ENCODE measurements at places on chromosomes 5 and 9.

- DNase-seq: no peak
Observed at GRCh38 chr9:86772635-86772993, 174.7 kb downstream of the GAS1 start.

DNA sequence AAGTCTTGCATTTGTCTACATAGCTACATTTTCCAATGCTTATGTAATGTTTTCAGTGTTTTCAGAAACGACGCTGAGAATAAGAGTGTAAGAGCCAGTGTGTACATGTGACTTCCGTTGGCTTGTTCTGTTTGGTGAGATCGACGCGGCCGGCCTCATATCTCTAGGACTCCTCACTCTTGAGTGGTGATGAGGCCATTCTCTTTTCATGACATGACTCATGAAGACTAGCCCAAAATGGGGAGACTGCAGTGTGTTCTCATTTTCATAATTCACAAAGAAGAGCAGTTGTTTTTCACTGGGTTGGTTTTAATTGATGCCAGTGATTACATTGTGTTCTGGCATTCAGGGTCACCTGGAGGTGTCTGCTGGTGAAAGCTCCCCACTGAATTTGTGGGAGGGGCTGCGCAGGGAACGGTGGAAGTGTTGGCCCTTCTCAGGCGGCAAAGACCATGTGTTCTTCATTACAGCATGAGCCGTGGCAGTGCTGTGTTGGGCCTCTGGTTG is 131.5 kb upstream of the OTULINL start:
- peak; percentile 48 for DNase-seq

DNA sequence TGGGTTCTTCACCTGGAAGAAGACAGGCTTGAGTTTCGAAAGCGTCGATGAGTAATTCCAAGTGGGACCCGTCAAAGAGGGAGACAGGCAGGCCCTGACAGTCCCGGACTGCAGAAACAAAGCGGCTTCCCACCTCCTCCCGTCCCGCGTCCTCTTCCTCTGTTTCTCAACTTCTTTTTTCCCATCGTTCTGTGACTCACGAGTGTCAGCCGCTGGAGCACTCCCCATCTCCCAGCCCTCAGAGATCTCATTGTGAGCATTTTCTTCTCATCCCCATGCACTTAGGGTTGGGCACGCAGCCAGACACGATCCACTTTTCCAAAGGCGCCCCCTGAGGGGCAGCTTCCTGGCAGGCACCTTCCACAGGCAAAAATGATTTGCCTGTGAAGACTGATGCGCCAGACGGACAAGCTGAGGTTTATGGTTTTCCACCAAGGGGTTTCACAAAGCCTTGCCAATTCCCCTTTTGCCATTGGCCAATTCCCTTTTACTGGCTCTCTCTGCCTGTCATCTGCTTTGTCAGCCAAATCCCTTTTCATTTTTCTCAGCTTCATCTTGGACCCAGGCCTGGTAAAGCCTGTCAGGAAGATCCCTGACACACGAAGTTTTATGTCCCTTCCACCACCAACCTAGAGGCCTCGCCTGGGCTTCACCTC is 86.5 kb upstream of the ANKRD55 start:
- no peak for DNase-seq

GRCh38 chr5:151434570-151435237 is 12.7 kb upstream of the SLC36A1 start:
- DNase-seq: no peak

DNA sequence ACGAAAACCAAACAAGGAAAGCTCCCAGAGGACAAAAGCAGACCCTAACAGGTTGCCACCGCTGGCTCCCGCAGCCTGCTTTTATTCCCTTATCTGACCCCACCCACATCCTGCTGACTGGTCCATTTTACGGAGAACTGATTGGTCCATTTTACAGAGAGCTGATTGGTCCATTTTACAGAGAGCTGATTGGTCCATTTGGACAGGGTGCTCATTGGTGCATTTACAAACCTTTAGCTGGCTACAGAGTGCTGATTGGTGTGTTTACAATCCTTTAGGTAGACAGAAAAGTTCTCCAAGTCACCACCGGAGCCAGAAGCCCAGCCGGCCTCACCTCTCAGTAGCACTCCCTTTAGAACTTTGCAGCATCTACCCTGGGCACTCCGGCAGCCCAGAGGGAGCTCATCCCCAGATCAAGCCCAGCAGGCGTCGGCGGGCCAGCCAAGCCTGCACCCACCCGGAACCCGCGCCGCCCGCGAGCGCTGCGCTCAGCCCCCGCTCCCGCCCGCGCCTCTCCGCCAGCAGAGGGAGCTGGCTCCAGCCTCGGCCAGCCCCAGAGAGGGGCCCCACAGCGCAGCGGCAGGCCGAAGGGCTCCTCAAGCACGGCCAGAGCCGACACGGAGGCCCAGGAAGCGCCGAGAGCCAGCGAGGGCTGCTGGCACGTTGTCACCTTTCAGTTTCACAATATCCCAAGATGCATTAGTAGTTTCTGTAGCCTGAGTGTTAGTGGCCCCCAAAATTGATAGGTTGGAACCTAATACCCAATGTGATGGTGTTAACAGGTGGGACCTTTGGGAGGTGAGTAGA is 35.3 kb upstream of the CLPTM1L start:
- DNase-seq: peak; percentile 62

GRCh38 chr9:70563431-70564204 is 149.2 kb upstream of the KLF9 start:
- peak; percentile 78 for DNase-seq

GRCh38 chr5:493119-493701 is 31.0 kb downstream of the SLC9A3 start:
- no peak for DNase-seq

DNA sequence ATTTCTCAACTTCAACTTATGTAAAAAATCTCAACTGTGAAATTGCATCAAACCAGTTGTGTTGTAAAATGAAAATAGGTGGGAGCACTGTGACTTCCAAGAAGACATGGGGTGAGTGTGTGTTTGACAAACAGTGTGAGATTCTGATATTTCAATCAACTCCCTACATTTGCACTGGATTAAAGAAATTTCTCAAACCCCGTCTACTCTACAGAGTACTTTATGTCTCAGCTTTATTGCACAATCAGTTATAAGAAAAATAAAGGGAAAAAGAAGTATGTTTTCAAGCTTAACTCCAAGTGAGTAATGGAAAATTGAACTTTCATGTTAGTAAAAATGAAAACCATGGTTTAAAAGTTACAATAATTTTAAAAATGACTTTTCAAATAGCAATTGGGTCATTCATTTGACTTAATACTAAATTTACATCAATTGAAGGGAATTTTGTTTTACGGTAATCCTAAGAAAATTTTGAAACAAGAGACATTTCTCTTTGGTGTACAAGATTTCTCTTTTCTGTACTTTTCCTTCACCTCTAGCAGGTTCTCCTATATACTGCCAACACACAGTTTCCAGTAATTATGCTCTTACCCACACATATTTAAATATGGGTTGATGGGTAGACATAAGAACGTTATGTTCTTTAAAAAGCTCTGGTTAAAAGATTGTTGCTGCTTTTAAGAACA is 80.3 kb downstream of the CDO1 start:
- DNase-seq: no peak

DNA sequence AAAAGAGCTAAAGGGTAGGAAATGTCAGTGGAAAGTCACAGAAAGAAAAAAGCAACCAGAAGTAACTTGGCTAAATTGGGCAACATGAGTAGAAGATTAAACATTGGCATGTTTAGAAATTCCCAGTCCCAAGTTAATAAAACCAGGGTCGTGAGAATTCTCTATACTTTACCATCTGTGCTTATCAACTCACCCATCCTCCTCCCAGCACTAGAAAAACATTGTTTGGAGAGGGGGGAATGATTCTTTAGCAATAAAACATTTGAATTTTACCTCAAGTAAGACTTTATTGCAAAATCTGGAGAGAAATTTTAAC is 79.6 kb downstream of the PRKACG start:
- DNase-seq: no peak

- DNase-seq: peak; percentile 85
Observed at GRCh38 chr9:34992376-34992951, 2.9 kb downstream of the DNAJB5 start.

DNA sequence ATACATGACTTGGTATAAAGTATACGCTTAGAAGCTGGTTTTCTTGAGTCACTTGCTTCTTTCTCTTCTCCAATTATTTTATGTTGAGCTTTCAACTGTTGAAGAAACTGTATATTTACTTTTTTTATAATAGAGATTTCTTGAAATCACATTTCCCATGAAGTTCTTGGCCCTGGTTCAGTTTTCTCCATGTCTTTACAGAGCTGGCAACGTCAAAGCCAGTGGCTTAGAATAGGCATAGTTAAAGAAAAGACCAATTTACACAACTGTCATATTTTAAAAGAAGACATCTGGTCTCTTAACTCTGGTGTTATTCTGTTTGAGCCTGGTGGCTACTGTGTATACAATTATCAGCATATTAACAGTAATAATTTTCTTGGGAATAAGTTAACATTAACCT is 1249.3 kb downstream of the CDH12 start:
- no peak for DNase-seq

- DNase-seq: no peak
Observed at GRCh38 chr9:115951977-115952376, 201.6 kb upstream of the PAPPA start.

Data from activated CD8-positive, alpha-beta T cell treated with anti-CD3 and anti-CD28 coated beads for 36 hours (primary cell).